EH (cell line): ENCODE measurements at places on chromosomes 11 and 22.

DNA sequence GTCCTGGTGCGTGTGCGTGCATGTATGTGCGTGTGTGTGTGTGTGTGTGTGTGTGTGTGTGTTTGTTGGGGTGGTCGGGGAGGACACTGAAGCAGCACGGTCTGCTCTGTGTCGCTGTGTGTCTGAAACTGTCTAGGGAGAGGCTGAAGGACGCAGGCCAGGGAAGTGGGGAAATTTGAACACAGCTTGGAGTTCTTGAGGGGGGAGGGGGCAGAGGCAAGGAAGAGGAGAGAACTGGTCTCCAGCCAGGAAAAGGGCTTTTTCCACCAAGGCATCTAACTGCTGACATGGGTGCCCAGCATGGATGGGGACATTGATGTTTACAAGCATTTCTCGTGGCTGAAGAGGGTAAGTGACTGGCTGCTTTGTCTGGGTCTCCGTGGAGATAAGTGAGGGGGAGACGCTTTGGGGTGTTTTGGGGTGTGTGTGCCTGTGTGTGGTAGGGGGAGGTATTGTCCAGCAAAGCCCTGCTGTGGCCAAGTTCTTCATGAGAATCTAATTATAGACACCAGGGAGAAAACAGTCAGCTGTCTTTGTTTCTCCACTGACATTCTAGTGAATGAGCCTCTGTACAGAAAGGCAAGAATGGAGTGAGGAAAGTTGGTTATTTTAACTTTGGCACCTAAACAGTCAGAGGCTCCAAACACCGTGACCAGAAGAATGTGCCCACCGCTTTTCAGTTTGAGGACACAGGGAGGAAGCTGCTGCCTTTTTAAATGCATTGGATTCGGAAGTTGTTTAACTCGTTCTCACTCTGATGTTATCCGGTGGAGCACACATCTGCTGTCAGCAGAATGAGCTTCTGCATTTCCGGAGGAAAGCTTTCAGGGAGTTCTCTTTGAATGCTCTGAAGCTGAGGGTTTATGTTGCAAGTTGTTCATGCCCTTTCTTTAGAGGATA lies 63.7 kb downstream of the PPFIBP2 start:
- DNase-seq = peak; percentile 64

- no peak for DNase-seq
These were observed 50.6 kb upstream of the ARHGAP42 start for GRCh38 chr11:100636536-100636935.

GRCh38 chr11:104738918-104739317 lies 159.3 kb downstream of the CASP12 start:
- no peak for DNase-seq

- DNase-seq = no peak
These were observed 40.7 kb downstream of the MRE11 start for GRCh38 chr11:94452988-94453387.

DNA sequence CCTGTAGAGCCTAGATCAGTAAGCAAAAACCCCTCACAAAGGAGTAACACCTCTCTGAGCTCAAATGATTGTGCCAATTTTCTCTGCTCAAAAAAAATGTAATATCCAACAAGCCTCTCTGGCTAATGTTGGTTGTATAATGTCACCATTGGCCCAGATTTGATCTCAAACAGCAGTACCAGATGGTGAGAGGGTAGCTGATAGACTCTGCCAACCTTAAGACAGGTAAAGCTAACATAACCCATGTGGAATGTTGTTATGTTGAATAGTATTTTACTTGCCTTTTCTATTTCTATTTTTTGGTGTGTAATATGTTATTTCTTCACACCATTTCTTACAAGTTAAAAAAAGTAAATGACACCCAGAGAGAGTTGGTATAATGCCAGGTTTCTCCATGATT lies 166.7 kb upstream of the GUCY1A2 start:
- DNase-seq = no peak

DNA sequence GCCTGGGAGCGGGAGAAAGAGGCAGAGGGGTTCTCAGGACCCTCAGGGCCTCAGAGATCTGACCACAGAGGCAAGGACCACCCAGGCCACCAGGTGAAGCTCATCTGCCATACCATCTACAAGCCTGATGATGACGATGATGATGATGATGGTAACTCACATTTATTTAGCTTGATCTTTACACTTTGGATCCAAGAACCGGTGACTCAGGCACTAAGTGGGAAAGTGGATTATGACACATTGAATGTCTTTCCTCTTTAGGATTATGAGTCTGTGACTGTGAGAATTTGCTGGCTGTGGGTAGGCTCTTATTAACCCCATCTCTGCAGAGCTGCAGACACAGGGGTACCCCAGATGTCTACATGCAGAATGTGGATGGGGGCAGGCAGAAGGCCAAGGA lies 110.3 kb downstream of the DSCAML1 start:
- no peak for DNase-seq

DNA sequence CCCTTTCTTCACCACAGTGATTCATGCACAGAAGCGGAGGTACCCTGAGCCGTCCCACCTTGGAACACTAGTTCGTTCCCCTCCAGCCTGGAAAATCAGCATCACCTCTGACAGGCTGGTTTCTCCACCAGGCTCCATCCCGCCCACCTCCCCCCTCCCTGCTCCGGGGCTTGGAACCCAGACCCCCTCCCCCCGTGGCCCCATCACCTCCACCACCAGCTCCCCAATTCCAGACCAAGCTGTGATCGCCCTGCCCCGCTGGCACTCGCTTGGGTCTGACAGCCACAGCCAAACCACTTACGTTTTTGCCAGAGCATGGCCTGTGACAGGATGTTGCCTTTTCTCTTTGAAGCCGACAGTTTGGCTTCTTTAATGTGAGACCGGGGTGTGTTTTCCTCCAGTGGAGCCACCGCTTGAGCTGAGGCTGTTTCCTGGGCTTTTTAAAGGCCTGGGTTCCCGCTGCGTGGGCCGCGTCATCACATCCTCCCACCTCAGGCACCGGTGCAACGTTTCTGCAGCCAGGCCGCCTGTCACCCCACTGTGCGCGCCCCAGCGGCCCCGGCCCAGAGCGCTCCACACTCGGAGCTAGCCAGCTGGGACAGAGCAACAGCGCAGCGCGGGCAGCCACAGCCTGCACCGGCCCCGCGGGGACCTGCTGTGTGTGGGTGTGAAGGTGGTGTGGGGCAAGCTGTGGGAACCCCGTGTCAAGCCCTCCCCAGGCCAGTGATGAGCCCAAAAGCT lies at the start of gene POU2AF1:
POU2AF1 (minus strand) TSS at position 415 of the 741 bp plus-strand sequence; CDS start at position 317, 98 bp downstream.
- peak; percentile 11 for DNase-seq

DNA sequence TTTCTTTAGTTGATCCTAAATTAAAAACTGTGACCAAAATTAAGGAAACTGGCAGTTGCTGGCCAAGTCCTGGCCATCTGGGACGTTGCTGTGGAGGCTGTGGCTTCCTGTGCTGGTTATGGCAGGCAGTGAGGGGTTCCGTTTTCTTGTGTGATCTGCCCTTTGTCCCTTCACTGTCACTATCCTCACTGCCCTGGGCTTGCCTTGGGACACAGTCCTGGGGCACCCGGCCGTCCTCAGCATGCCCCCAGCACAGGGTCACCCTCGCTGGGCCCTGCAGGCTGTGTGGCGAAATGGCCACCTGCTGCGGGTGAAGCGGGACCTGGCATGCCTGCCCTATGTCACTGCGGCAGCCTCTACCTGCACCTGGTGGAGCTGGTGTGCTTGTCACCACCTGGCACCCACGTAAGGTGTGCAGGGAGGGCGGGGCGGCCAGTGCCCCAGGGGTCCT lies 52.5 kb upstream of the SLC22A12 start:
- no peak for DNase-seq

DNA sequence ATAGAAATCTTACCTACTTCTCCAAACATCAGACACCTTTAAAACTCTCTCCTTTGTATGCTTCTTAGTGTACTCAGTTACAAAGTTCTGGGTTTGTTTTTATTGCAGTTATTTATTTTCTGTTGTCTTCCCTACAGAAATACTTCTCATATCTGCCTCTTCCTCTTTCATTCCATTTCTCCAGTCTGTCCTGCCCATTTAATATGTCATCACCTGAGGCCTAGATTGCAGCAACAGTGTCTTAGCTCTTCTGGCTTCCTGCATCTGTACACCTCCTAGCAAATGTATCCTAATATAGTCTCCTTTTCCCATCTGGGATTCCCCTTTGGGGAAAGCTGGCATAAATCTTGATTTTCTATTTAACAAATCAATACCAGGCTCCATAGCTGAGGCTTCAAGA lies 34.9 kb upstream of the PCF11 start:
- DNase-seq = no peak

GRCh38 chr11:66011785-66012303 lies at the start of gene CST6:
Gene CST6 (plus strand): TSS chr11:66012008. CDS start chr11:66012045, 37 bp downstream.
- no peak for DNase-seq

DNA sequence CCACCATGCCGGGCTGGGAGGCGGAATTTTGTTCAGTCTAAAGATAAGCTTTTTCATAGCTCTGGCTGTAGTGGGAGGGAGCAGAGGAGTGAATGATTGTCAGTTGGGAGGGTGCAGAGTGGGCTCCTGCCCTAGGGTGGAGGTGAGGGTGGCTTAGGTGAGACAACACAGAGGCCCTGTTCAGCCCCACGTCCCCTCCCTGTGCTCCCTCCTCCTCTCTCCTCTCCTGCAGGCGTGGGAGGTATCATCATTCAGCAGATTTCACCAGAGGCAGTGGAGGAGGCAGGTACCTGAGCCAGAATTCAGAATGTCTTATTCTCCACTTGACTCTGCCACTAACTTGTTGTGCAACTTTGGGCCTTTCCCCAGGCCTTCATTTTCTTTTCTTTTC lies 1.7 kb upstream of the THRSP start:
- no peak for DNase-seq

DNA sequence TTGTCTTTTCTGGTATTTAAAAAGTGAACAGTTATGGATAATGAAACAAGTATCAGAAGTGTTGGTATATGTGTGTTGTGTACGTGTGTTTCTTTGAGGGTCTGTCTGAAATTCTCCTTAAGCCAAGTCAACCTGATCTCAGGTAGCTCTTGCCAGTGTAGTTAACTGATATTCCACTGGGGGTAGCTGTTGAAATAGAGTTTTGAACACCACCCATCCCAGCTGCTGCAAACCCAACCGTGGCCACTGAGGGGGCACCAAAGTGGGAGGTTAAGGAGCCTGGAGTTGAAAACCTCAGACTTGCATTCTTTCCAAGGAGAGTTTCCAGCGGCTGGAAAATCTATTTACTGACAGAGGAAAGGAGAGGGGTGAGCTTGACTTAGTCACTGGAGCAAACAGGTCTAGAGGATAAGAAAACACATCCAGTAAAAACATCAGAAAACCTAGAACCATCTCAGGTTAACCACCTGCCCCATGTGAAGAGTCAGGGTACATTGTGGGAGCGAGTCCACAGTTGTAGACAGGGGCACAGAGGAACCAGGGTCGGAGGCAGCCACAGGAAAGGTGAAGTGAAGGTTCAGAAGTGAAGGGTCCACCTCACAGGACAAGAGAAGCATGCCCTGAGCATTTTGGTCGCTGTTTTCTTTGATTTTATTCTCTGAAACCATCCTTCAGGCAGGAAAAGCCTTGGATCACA lies 8.8 kb upstream of the CUL5 start:
- DNase-seq = peak; percentile 26

GRCh38 chr11:9716275-9717039 lies 52.6 kb downstream of the SWAP70 start:
- DNase-seq = peak; percentile 75

DNA sequence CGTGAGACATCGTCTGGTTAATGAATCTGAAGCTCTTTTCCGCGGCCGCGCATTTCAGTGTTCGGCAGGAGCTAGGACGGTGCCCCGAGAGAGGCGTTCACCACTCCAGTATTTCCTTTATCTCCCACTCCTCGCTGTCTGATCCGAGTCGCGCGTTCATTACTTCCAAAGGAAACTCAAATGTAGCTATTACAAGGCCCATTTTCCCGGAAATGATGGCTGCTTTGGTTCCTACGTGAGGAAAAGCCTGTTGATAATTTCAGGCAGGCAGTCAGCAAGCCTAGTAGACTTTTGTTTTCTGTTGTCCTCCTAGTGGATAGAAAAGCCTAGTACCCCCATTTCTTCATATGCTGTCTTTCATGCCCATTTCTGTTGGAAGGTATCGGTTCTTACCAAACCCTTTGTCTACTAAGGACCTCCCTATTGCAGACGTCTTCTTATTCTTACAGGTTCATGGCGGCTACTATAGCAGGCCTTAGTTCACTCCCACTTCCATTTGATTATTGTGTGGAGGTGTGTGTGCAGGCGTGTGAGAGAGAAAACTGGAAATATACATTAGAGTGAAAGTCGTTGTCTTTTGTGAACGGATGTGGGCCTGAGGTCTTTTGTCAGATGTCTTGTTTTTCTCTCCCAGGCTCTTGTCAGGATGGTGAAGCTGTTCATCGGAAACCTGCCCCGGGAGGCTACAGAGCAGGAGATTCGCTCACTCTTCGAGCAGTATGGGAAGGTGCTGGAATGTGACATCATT lies 737 bp downstream of the RBM4 start:
- DNase-seq = peak; percentile 56

GRCh38 chr22:25068707-25069106 lies 116.2 kb downstream of the KIAA1671 start:
- no peak for DNase-seq

DNA sequence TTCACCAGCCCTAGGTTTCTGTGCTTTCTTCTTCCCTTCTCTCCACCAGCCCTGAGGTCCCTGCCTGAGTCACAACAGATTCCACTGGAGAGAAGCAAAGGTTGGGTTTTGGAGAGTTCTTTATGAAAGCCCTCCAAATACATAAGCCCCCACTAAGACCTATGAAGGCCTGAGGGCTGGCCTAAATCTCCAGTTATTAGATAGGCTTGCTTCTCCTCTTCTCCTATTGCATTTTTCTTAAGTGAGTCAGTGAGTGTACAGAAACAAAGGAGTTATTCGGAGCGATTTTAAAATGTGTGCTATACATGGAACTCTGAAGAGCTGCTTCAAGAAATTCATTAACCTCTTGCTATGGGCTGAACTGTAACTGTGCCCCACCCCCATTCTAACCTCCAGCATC lies 1057.3 kb downstream of the OPCML start:
- peak; percentile 63 for DNase-seq

DNA sequence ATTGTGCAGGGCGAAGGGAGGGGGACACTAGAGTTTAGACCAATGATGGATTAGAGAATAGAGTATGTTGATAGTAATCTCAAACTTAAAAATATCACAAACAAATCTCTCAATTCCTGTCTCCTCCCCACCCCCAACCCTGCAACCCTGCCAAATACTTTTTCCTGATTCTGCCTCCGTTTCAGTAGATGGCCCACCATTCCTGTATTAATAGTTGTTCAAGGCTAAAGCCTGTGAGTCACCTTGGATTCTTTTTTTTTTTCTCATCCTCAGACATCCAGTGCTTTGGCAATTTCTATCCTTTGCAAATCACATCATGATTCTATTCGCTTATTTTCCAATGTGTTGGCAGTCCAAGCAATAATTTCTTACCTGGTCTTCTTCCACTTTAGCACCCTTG lies 207.9 kb downstream of the DYNC2H1 start:
- peak; percentile 31 for DNase-seq

GRCh38 chr22:25746012-25746373 lies 4.0 kb downstream of the MYO18B start:
- peak; percentile 56 for DNase-seq

- no peak for DNase-seq
These were observed 13.7 kb downstream of the TSPAN4 start for GRCh38 chr11:856397-856796.

GRCh38 chr22:45200230-45200629 lies 36.5 kb downstream of the NUP50 start:
- no peak for DNase-seq
